ENCODE measurements at places on chromosomes 7 and 10. TPM values are rescaled to one million over a fixed set of nuclear protein-coding genes. Genes with fewer than 3 reads are reported as not detected.

GRCh38 chr10:25502453-25502852 is 327.7 kb downstream of the GPR158 start:
- no peak overlapping the region for H3K27ac ChIP-seq
- no peaks in the 10 kb centered on the region for H3K36me3 ChIP-seq
- no peak for DNase-seq
- no peaks in the 10 kb centered on the region for H3K4me1 ChIP-seq
- H3K4me3 ChIP-seq: no peak overlapping the region
- H3K27me3 ChIP-seq: no peaks in the 10 kb centered on the region

- no peaks in the 10 kb centered on the region for H3K27me3 ChIP-seq
- H3K27ac ChIP-seq: no peak overlapping the region
- no peaks in the 10 kb centered on the region for H3K36me3 ChIP-seq
Measured at GRCh38 chr7:122556219-122556618, 142.7 kb downstream of the RNF133 start.

Gene CYP26C1
- not detected for total RNA-seq

- no peak overlapping the region for H3K27ac ChIP-seq
- DNase-seq: no peak
- H3K4me1 ChIP-seq: no peaks in the 10 kb centered on the region
- H3K36me3 ChIP-seq: no peaks in the 10 kb centered on the region
Measured at GRCh38 chr7:48006866-48007265, 22.0 kb downstream of the SUN3 start.

Gene EN2
- total RNA-seq: not detected
